ENCODE measurements at places on chromosomes 5 and 9. TPM values are rescaled to one million over a fixed set of nuclear protein-coding genes. Genes with fewer than 3 reads are reported as not detected.

PCDHGA5 gene
- 4.8 TPM for total RNA-seq

PRLR gene
- total RNA-seq, result 1.1 TPM

GRCh38 chr5:127320032-127320965 is 29.7 kb downstream of the MEGF10 start:
- no peak for DNase-seq
- H3K4me3 ChIP-seq, result no peak overlapping the region
- H3K27ac ChIP-seq, result no peak overlapping the region
- no peaks in the 10 kb centered on the region for H3K4me1 ChIP-seq
- no peaks in the 10 kb centered on the region for H3K27me3 ChIP-seq
- no peaks in the 10 kb centered on the region for H3K36me3 ChIP-seq

- H3K4me3 ChIP-seq, result no peak overlapping the region
- peak; percentile 52 for DNase-seq
- no peaks in the 10 kb centered on the region for H3K4me1 ChIP-seq
- no peaks in the 10 kb centered on the region for H3K27me3 ChIP-seq
- peaks cover 29% of the 10 kb centered on the region for H3K36me3 ChIP-seq
Observed at GRCh38 chr9:133103183-133103986, 17.7 kb downstream of the RALGDS start.

- peak overlapping the region; percentile 76 for H3K27ac ChIP-seq
- DNase-seq, result peak; percentile 7
- no peaks in the 10 kb centered on the region for H3K36me3 ChIP-seq
- H3K4me1 ChIP-seq, result no peaks in the 10 kb centered on the region
Observed at GRCh38 chr5:112418659-112419163, 366 bp downstream of the EPB41L4A start.

DNA sequence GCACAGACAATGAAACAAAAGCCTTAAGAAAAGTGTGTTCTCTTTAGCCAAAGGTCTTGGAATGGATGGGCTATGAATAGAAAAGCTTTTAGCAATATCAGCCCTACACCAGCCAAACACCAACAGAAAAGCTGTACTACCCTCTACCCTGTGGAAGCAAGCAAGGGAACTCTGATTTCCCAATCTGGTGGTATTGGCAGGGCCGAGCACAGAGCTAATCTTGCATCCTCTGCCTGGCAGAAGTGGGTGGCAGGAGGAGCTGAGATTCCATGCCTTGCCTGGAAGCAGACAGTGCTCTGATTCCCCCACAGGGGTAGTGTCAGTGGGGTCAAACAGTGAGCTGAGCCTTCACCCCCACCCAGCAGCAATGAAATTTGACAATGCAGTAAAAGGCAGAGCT is 29.6 kb upstream of the ZNF782 start:
- no peak overlapping the region for H3K27ac ChIP-seq
- no peak for DNase-seq
- no peak overlapping the region for H3K4me3 ChIP-seq
- H3K4me1 ChIP-seq, result no peaks in the 10 kb centered on the region
- no peaks in the 10 kb centered on the region for H3K27me3 ChIP-seq
- no peaks in the 10 kb centered on the region for H3K36me3 ChIP-seq

- H3K4me1 ChIP-seq, result peaks cover 8% of the 10 kb centered on the region
- no peak overlapping the region for H3K4me3 ChIP-seq
- H3K27ac ChIP-seq, result peak overlapping the region; percentile 73
- no peaks in the 10 kb centered on the region for H3K27me3 ChIP-seq
- DNase-seq, result no peak
Observed at GRCh38 chr9:121292801-121293241, 24.9 kb downstream of the GSN start.

- H3K4me1 ChIP-seq, result peaks cover 40% of the 10 kb centered on the region
- DNase-seq, result peak; percentile 80
- no peaks in the 10 kb centered on the region for H3K27me3 ChIP-seq
- H3K4me3 ChIP-seq, result no peak overlapping the region
- H3K27ac ChIP-seq, result peak overlapping the region; percentile 94
- no peaks in the 10 kb centered on the region for H3K36me3 ChIP-seq
Observed at GRCh38 chr9:131398204-131398603, 4.3 kb downstream of the PRRC2B start.

GRCh38 chr5:157245476-157245875 is 20.4 kb upstream of the CYFIP2 start:
- no peaks in the 10 kb centered on the region for H3K27me3 ChIP-seq
- no peaks in the 10 kb centered on the region for H3K36me3 ChIP-seq
- no peak overlapping the region for H3K27ac ChIP-seq
- no peaks in the 10 kb centered on the region for H3K4me1 ChIP-seq
- no peak for DNase-seq

DNA sequence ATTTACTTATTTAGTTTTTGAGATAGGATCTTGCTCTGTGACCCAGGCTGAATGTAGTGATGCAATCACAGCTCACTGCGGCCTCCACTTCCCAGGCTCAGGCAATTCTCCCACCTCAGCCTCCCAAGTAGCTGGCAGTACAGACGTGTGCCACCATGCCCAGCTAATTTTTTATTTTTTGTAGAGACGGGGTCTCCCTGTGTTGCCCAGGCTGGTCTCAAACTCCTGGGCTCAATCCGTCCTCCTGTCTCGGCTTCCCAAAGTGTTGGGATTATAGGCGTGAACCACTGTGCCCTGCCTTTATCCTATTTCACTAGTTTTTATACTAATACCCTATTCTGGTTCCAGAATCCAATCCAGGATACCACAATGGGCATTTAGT is 6.8 kb downstream of the RPS14 start:
- no peak overlapping the region for H3K4me3 ChIP-seq
- H3K36me3 ChIP-seq, result peaks cover 31% of the 10 kb centered on the region
- H3K4me1 ChIP-seq, result no peaks in the 10 kb centered on the region
- no peak overlapping the region for H3K27ac ChIP-seq
- no peak for DNase-seq
